Muscle of back (tissue), 13 donors: ENCODE measurements at places on chromosomes 11 and 22.

GRCh38 chr11:74522776-74523175 lies 29.3 kb upstream of the LIPT2 start:
- DNase-seq = no peak

GRCh38 chr11:109838026-109838425 lies 255.2 kb upstream of the ZC3H12C start:
- no peak for DNase-seq

DNA sequence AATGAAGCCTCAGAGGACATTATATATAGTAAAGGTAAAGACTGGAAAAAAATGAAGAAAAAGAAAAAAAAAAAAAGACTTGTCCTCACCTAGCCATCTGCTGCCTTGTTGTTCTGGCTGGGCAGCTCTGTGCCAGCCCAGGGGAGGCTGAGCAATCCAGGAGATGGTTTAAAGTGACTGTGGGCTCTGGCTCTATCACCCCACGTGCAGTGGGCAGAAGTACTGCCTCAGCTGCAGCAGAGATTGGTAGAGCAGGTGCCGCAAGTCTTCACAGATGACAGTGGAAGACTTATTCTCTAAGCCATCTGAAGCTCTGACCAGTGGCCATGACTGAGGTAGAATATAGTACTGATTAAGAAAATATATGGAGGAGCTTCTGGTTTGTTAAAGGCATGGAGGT lies 62.2 kb downstream of the SGSM3 start:
- no peak for DNase-seq

- peak; percentile 71 for DNase-seq
Observed at GRCh38 chr22:24977370-24978221, 25.1 kb downstream of the KIAA1671 start.

DNA sequence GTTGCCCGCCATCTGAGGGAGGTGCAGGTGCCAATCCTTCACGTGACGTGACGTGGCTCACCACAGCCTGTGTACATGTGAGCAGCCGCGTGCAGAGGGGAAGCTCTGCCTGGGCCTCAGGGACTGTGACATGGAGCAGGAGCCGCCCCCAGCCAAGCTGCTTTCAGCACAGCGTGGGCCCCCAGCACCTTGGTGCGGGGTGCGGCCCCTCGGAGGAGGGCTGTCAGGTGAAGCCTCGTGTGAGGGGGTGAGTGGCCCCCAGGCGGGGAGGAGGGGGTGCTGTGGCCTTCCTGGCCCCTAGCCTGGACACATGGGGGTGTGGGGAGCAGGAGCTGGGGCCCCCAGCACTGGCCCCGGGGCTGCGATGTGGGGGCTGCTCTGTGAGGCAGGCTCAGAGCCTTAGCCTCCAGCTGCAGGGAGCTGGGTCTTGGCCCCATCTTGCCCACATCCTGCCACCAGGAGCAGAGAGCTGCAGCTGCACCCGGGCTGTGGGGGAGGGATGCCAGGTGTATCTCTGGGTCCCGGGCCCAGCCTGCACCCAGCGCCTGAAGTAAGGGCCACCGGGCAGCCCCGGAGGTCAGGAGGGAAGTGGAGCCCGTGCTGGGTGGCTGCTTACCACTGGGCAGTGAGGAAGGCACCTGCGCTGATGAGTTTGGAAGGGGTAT lies at the start of gene ADORA2A:
ADORA2A (plus strand) TSS at position 100 of the 665 bp plus-strand sequence. CDS start 5,806 bp downstream, outside the sequence.
- DNase-seq = no peak

DNA sequence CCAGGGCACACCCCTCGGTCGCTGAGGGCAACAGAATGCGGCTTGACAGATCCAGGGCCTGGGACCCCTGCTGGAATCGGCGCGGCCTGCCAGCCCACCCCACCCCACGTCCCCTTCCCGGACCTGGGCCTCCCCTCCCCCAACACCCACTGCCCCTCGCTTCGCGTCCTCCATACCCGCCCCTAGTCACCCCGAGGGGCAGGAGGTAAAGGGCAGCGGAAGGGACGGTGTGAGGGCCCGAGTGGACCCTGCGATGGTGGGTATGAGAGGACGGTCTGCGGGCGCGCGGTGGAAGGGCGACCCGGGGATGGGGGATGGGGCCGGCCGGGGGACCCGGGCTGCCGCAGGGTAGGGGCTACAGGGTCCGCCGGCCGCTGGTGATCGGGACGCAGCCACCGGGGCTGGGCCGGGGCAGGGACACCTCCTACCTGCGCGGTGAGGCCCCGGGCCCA lies 311 bp downstream of the APBB1 start:
- no peak for DNase-seq

GRCh38 chr22:41813726-41814410 lies 13.4 kb downstream of the CCDC134 start:
- DNase-seq = no peak

GRCh38 chr11:124535552-124536232 lies 7.8 kb downstream of the OR8B12 start:
- DNase-seq = no peak

DNA sequence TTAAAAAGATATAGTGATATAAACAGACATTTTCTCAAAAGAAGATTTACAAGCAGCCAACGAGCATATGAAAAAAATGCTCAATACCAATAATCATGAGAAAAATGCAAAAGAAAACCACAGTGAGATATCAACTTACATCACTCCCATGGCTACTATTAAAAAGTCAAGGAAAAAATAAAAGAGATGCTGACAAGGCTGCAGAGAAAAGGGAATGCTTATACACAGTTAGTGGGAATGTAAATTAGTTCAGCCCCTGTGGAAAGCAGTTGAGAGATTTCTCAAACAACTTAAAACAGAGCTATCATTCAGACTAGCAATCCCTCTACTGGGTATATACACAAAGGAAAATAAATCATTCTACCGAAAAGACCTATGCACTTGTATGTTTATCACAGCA lies 97.1 kb upstream of the CARD18 start:
- DNase-seq = no peak

DNA sequence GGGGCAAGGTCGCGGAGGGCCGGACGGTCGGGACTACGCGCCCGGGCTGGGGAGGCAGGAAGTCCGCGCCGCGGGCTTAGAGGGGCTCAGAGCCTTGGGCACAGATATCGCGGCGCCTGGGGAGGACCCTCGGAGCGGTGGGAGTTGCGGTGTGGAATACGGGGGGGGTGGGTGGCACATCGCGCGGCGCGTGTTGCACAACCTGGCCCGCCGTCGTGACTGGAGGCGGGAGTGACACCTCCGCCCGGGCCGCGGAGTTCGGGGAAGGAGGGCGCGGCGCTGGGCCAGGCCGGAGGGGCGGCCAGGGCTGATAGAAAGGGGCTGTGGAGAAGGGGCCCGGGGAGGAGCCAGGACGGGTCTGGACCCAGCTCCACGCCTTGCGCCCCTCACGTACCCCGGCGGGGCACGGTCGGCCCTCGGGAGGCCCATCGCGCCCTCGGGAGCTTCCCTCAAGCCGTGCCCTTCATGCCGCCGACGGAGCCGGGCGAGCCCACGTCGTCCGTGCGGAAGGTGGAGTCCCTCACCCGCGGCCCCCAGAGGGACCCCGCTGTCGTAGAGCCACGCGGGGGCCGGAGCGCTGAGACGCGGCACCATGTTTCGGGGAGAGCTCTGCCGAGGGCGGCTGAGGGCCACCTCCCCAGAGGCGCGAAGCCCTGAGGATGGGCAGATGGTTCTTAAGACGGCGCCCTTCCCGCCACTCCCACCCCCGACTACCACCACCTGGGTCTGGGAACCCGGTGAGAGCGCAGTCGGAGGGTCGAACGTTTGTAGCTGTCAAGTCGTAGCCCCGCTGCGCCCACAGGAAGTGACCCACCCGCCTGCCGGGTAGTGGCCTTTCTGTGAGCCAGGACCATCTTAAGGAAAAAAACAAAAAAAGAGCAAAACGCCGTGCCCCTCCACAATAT lies 729 bp downstream of the IL17RA start:
- DNase-seq = no peak

- no peak for DNase-seq
Observed at GRCh38 chr22:17897426-17897825, 123.2 kb upstream of the BID start.

GRCh38 chr11:99271527-99271926 lies 250.8 kb downstream of the CNTN5 start:
- no peak for DNase-seq

- no peak for DNase-seq
Observed at GRCh38 chr11:31844351-31844750, 33.2 kb upstream of the PAX6 start.

GRCh38 chr22:46994265-46994664 lies 231.8 kb downstream of the TBC1D22A start:
- DNase-seq = no peak

- DNase-seq = no peak
Observed at GRCh38 chr22:23622634-23623033, 9.5 kb downstream of the DRICH1 start.

DNA sequence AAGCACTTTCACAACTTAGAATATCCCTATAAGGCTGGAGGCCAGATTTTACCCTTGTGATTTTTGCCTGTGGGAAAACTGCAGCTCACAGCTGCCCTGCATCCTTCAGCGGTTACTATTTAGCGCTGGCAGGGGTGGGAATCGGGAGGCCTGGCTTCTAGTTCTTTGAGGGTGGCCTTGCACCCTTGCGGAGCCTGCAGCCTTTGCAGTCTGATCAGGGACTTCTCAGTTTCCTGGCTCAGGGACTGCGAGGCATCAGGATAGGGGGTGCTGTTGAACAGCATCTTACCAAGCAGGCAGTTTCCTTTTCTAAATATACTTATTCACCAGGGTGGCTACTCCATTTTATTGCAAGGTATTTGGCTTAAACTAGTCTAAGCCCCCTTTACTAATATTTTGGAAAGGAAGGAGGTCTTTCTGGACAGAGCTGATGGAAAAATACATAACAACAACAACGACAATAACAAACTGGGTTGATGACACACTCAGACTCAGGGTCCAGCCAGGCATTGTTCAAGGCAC lies 2.9 kb upstream of the APOA1 start:
- peak; percentile 39 for DNase-seq

DNA sequence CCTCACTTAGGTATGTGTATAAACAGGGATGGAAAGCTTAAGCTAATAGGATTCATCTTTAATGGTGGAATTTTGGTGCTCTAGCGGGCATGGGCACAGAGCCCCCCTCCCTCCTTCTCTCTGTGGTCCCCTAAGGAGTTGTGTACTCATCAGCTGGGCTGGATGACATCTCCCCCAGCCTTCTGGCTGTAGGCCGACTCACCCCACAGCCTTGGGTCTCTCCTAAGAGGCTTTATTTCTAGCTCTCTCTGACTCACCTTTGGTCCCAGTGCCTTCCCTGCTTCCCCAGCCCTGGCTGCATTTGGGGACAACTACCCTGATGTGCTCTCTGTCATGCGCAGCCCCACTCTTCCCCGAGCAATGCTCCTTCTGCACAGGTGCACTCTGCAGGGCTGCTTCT lies 26.9 kb downstream of the SLC6A5 start:
- no peak for DNase-seq

DNA sequence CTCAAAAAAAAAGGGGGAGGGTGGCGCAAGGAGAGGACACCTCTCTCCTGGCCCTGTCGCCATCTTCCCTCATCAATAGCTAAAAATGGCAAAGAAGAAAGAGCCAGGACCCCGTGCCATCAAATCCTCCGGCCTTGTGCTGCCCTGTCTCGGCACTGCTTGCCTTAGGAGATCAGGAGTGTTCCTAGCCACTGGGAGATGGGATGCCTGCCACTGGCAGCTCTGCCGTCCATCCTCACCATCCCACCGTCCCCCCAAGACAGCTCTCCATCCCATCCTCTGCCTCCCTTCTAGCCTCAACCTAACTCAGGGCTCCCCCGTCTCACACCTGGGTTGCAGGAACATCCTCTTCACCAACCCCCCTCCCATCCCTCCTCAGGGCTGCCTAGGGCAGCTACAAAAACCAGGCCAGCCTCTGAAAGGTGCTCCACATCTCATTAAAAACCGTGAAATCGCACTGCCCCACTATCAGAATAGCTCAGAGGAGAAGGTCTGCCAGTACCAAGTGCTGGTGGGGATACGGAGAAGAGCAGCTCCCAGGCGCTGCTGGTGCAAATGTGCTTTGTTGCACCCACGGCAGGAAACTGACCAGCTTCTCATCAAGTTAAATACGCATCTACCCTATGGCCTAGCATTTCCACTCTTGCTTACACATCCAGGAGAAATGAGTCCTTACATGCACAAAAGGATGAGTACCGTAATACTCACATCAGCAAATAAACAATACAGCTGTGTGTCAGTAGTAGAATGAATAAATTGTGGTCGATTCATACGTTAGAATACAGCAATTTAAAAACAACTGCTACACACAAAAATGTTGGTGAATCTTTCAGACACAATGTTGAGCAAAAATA lies 31.7 kb upstream of the GCAT start:
- no peak for DNase-seq

- DNase-seq = no peak
Observed at GRCh38 chr22:47686594-47687345, 924.3 kb downstream of the TBC1D22A start.

DNA sequence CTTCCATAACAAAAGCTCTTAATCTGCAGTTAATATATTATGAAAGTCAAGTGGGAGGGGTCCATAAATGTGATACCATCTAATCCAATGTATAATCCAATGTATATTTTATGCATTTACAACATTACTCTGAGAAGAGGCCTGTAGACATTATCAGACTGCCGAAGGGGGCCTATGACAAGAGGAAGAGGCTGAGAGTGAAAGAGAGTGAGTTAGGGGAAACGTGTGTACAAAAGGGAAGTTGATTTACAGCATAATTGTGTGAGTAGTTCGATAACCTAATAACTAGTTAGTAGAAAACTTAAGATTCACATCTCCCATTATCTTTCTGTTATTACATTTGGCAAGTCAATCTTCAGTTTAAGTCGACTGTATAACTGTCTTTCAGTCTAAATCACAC lies 86.6 kb downstream of the DDX10 start:
- no peak for DNase-seq

DNA sequence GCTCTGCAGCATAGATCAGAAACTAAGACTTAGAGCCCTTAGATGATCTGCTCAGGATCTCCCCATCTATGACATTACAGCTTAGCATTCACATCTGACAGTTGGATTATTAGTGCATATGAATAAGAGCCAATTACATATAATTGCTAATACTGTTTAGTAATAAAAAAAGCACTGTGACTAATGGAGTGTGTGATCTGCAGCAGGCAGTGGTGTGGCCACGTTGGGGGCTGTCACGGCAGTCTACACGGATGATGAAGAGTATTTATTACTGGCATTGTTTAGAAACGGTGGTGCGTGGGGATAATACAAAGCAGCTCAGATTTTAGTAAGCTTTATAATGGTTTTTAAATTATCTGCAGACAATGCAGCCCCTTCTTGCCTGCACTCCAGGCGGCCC lies 93.5 kb upstream of the TIMP3 start:
- no peak for DNase-seq
